AG10803 (cell line): ENCODE measurements at places on chromosomes 16 and 17.

DNA sequence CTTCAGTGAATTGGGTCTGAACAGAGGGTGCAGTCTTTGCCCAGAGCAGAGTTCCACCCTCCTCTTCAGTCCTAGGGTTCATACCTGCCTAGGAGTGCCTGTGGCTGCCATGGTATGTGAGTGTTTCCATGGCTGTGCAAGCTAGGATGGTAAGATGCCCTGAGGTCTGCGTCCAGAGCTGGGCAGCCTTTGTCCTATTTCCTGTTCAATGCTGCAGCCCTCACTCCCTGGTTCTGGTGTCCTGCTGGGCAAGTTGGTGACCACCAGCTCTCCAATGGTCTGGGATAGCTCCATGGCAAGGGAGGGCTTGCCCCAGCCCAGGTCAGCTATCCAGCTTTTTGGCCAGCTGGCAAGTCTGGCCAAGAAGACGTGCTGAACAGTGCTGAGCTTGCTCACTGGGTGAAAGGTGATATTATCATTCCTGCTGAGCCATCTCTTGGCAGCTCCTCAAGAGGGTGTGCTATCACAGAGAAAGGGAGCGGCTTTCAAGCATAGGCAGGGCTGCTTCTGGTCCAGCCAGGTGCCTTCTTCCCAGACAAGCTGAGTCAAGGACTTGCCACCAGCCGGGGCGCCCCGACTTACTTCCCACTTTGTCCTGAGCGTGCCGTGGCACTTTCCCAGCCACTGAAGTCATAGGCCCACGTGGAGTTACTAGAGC is 13.0 kb upstream of the NFATC3 start:
- DNase-seq, result peak; percentile 59

- no peak for DNase-seq
Measured at GRCh38 chr17:6120351-6120750, 50.2 kb downstream of the WSCD1 start.

DNA sequence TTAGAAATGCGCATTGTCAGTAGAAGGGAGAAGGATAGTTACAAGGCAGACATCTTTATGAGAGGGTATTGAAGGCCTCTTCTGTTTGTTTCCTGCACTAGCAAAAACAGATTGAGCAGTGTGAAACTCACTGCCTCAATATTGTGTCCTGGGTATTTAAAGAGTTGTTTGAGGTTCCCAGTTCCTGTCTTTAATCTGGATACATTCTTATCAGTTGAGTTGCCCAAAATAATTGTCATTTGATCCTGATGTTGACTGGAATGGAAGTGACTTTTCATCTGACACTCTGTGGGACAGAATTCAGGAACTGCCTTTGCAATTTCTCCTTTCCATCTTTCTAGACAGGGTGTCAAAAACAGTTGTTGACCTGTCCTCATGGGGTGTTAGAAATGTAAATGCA is 1.7 kb downstream of the ATP6V0A1 start:
- DNase-seq, result no peak

DNA sequence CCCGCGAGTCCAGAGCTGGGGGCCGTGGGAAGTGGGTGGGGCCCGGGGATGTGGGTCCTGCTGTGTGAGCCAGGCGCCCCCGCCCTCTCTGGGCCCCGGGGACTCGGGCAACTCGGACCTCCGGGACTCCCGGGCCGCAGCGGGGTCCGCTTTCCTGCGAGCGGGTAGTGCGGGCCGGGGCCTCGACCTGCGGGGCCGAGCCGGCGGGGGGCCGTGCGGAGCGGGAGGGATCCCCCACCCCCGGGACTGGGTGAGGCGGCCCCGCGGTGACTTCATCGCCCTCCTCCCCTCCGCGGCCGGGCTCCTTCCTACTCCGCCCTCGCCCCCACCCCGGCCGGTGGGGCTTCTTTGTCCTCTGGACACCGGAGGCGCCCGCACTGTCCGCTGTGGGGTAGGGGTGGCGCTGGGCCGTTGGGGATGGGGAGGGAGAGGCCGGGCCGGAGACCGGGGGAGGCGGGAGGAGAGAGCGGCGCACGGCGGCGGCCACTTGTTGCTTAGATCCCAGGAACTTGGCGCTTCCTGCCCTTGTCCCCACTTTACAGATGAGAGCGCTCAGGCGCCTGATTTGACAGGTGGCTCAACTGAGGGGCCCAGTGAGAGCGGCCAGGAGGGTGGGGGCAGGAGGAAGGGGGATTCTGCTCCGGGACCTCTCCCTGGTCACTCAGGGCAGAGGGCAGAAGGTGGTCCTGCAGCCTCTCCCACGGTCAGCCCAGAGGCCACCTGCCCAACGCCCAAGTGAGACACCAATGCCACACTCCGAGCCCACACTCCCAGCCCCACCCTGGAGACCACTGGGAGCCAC is 874 bp downstream of the CMTM3 start:
- DNase-seq, result peak; percentile 36

- peak; percentile 38 for DNase-seq
Measured at GRCh38 chr16:29811896-29812665, at the start of gene PRRT2. PRRT2 (plus strand) TSS chr16:29812193; CDS start chr16:29813055, 862 bp downstream.

GRCh38 chr17:38825762-38826247 is 684 bp upstream of the CWC25 start:
- no peak for DNase-seq

- DNase-seq, result no peak
Measured at GRCh38 chr17:35460354-35460851, 11.8 kb upstream of the SLFN13 start.

- DNase-seq, result no peak
Measured at GRCh38 chr17:17001076-17001777, 29.3 kb upstream of the TNFRSF13B start.

DNA sequence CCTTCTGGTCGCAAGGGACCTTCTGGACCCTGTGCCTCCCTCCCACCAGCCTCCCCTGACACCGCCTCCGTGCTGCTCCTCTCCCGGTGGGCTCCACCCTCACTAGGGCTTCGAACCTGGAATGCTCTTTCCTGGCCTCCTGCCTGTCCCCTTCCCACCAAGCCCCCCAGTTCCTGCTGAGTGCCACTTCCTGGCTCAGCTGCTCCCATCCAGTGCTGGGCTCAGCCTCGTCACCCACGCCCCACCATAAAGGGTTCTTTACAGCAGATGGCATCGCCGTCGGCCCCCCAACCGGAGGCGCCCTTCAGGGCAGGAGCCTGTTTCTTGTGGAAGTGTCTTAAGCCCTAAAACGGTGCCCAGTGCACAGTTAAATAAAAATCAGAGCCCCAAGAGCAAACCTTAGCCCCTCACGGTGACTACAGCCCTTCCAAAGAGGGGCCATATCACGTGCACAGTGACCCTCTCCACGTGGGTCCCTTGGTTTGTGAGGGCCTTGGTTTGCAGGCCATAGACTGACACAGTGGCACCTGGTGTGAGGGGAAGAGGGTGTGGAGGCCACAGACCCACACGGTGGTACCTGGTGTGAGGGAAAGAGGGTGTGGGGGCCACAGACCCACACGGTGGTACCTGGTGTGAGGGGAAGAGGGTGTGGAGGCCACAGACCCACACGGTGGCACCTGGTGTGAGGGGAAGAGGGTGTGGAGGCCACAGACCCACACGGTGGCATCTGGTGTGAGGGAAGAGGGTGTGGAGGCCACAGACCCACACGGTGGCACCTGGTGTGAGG is 111.4 kb downstream of the METRNL start:
- no peak for DNase-seq

DNA sequence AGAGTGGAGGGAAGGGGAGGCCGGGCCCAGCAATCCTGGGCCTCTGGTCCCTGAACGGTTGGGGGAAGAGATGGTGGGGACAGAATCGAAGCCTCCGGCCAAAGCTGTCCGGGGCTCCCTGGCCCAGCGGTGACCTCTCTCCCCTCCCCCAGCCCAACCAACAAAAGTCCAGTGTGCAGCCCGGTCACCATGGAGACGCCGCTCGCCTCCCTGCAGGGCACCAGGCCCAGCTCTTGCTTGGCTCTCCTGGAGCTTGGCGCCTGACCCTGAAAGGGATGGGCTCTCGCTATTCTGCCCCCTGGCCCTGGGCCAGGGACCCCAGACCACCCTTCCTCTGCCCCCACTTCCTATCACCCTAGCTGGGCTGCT is 1.3 kb downstream of the METRN start:
- peak; percentile 38 for DNase-seq
